ENCODE measurements at places on chromosomes 2 and 18.

- DNase-seq, result no peak
These were observed 59.9 kb downstream of the MSH6 start for GRCh38 chr2:47842846-47843245.

DNA sequence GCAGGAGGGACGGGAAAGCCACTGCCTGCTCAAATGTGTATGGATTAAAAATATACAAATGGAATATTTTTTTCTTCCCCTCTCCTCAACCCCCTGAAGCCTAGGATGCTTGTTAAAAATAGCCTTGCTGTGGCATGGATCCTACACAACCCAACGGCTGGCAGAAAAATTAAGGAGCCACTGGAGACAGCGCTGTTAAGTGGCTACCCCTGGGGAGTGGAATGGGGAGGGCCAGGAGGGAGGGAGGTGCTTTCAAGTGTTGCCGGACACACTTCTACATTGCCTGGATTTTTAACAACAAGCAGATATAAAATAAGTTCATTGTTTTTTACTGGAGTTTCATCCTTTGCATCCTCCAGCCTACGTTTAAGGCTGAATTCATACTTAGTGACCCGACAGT is 66.6 kb downstream of the ZBTB7C start:
- no peak for DNase-seq

DNA sequence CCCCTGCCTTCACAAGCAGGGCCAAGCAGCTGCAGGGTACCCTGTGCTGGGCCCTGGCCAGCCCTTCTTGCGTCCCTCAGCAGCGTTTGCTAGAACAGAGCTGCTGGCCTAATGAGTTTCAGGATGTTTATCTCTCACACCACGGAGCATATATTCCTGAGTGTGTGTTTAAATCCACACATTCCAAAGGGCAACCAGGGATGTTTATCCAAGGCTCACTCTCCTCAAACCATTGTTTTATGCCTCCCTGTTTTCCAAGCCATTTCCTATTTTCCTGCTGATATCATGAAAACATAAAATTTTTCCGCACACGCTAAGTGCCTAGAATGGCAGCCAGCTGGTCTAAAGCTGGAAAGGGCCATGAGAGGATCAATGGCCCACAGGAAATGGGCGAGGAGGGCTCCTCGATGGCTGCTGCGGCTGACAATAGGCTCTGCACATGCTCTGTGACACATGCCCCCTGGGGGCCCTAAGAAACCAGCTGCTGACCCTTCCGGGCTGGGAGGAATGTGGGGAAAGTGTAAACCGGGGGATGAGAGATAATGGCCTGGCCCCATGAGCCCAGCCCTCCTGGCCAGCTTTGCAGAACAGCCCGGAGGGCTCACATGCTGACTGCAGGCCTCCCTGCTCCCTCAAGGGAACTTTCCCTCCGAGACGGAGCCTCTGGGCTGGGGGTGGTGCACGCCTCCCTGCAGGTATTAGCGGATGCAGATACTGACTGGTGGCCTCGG is 194.0 kb downstream of the NDUFA10 start:
- DNase-seq, result no peak

DNA sequence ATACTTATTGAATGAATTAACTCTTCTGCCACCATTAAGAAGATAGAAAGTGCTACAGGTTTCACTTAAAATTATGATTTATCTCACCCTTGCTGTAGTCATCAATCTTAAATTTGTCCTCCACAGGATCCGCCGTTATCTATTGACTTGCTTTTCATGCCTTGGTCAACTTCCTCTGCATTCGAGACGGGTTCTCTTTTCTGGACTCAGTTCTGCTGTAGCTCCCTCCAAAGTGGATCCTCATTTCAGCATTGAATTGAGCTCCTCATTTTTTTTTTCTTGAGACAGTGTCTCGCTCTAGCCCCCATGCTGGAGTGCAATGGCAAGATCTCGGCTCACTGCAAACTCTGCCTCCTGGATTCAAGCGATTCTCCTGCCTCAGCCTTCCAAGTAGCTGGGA is 27.6 kb downstream of the INPP5D start:
- no peak for DNase-seq

DNA sequence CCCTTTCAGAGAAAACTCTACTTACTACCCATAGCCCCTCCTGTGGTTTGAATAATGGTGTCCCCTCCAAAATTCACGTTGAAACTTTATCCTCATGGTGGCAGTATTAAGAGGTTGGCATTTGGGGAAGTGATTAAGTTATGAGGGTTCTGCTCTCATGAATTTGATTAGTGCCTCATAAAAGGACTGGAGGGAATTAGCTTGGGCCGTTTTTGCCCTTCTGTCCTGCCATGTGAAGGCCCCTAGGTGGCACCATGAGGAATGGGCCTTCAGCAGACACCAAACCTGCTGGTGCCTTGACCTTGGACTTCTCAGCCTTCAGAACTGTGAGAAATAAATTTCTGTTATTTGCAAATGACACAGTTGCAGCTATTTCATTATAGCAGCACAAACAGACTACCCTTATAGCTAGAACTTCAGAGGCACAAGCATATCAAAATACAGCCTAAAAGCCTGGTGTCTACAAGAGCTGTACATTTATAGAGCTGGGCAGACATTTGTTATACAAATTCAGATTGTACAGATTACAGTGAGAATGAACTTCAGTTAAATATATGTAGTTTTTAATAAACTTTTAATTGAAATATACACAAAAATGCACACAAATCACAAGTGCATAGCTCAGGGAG is 2.6 kb upstream of the PTPN2 start:
- no peak for DNase-seq

DNA sequence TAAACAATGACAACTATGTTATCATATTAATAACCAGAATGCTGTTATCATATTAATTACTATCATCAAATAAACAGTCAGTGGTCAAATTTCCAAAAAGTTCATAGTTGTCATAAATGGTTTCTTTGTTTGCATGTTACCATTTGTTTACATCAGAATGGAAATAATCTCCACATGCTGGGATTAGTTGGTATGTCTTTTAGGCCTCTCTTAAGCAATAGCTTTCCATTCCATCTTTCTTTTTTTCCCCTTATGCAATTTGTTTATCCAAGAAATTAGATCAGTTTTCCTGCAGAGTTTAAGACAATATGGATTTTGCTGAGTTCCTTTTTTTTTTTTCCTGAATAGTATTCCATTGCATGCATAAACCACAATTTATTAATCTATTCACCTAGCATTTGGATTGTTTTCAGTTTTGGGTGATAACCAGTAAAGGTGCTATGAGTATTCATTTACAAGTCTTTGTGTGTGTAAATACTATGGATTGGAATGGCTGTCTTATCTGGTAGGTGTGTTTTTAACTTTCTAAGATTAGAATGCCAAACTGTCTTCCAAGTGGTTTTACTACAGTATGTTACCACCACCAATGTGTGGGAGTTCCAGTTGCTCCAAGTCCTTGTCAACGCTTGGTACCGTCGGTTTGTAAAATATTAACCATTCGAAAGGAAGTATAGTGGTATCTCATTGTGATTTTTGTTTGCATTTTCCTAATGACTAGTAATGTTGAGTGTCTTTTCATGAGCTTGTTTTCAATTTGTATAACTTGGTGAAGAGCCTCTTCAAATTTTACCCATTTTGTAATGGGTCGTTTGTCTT is 33.3 kb upstream of the TXNDC2 start:
- DNase-seq, result no peak

- DNase-seq, result no peak
These were observed 5.1 kb upstream of the GAL3ST2 start for GRCh38 chr2:241771286-241772062.

- no peak for DNase-seq
These were observed 4.8 kb downstream of the ALK start for GRCh38 chr2:29916571-29916970.

DNA sequence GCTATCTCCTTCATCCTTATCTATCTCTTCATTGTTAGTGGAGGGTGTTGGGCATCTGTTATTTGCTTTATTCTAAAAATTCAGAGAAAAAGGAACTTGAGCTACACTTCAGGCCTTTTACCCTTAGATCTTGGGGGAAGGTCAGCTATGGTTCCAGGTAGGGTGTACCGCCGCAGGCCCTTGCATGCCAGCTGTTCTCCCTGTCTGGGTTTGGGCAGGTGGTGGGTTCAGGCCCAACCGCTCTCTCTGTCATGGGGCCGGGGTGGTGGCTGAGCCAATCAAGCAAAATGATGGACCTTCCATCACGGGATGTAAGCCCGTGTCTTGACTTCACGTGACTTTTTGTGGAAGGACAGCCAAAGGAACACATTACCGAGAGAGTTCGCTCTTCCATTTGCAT is 231.1 kb downstream of the LDLRAD4 start:
- no peak for DNase-seq

DNA sequence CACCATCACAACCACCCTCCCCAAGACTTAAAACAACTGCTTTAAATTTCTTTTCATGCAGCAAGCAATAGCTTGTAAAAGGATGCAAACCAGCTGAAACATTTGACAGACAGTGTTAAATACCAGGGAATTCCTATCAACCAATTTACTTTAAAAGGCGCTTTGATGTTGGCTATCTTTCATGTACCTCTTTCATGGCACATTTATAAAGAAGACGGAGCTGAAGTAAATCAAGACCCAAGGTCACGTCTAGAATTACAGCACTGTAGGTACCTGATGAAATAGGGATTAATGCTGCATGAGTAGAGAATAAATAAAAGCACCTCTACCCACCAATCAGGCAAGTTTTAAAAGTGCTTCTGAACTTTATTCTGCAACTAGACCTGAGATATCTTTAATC is 78.9 kb downstream of the SRBD1 start:
- no peak for DNase-seq

GRCh38 chr18:46562674-46563192 is 94.3 kb downstream of the LOXHD1 start:
- DNase-seq, result no peak

GRCh38 chr2:42906557-42907411 is 114.4 kb upstream of the HAAO start:
- DNase-seq, result no peak

DNA sequence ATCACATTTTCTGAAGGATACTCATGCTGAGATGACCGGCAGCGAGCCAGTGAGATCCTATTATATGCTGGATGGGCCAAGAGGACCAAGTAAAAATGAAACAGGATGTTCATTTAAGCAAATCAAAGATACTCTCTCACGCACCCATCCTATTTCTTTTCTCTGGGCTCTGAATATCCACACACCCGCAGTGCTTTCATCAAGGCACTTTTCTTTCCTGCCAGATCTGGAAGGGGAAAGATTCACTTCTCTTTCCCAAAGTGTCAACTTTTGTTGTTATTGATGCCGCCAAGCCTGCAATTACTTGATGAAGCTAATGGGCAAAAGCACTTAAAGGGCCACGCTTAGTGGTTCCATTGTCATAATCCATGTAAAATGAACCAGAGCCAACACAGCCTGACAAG is 191.9 kb upstream of the CHAC2 start:
- DNase-seq, result no peak

DNA sequence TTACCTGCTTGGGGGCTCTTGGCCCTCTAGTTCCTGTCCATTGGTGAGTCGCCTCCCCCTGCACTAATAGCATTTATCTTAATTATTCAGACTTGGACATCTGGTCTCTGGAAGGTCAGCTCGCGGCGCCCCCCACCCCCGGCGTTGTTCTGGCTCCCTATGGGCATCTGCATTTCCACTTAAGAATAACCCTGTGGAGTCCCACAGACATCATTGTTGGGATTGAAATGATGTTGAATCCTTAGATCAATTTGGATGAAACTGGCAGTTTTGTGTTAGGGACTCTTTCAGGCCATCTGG is 313.8 kb upstream of the HS6ST1 start:
- no peak for DNase-seq

- DNase-seq, result no peak
These were observed 711 bp downstream of the SFXN5 start for GRCh38 chr2:73070643-73071359.

DNA sequence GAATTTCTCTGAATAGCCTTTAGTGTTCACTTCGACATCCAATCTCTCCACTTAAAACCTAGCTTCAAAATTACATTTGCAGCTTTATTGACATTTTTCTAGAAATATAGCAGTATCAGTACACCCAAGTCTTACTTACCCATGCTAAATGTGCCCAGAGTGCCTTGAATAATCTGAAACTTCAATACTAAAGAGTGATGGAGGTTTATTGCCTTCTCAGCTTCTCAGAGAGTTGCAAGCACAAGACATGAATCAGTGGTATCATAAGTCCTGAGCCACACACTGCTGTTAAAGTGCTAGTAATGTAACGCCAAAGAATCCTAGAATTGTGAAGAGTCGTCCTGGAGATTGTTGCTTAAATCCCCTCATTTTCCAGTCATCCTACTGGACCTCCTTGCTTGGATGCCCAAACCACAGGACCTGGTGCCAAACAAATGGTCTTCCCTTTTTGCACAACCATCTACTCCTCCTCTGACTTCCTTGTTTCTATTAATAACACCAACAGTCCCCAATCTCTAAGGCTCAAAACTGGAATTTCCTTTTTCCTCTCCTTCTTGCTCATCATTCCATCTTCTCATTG is 83.2 kb upstream of the SPATS2L start:
- no peak for DNase-seq

DNA sequence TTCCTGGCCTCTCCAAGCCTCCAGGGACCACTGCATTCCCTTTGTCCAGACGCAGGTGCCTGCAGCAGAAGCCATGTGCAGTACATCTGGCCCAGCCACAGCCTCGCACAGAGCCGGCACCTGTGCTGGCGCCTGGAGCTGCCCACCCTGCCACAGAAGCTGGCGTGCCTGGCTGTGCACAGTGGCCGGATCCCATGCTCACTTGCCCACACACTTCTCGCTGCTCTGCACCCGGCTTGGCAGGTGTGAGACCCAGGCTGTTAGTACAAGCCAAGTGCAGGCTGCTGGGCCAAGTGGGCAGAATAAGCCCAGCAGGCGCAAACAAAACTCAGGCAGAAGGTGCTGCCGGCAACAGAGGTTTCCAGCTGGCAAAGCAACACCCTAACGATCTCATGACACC is 124.5 kb upstream of the CCDC150 start:
- no peak for DNase-seq

DNA sequence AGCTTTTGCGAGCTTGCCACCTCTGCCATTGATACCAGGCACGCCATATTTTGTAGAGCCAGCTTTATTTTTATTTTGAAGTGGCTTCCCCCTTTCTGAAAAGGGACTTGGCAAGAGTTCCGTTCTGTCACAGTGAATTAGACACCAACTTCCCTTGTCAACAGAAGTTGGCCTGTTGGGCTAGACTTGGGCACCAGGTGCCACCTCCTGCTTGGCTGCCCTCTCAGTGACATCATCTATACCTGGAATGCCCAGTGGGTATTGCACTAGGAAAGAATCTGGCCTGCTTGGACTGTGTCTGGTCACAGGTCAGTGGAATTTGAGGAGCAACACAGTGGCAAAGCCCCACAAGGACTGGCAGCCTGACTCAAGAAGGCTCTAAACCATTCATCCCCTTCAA is 101.0 kb downstream of the BCL2L11 start:
- DNase-seq, result no peak

DNA sequence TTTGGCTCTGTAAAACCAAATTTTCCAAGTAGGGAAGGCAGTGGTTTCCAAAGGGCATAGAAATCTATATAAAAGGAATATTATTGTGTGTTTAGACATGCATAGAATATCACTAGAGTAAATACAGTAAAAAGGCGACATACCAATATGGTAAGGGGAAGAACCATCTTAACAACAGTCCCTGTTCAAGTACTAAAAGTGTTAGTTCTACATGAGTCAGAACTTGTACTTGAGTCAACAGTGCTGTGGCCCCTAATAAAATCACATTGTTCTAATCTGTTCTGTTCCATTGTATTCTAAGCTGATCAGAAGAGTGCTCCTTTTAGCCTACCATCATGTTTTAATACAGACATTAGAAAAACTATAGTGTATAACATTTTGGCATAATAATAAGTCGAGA is 36.1 kb upstream of the TNFRSF11A start:
- no peak for DNase-seq

- no peak for DNase-seq
These were observed 77.1 kb upstream of the NARS1 start for GRCh38 chr18:57698571-57699276.

- DNase-seq, result no peak
These were observed 37.1 kb upstream of the ATP6V1B1 start for GRCh38 chr2:70898363-70899240.

Measured in T-helper 2 cell (primary cell).